NCI-H1436 (cell line): ENCODE measurements at places on chromosomes 2 and 18.
A peak's percentile ranks its signal among the peaks of the same experiment; 100 is the strongest.

GRCh38 chr18:44682871-44683221 is 2.2 kb downstream of the SETBP1 start:
- peak; percentile 16 for DNase-seq

GRCh38 chr2:69914164-69914949 is 552 bp upstream of the MXD1 start:
- DNase-seq = peak; percentile 100

- peak; percentile 96 for DNase-seq
Observed at GRCh38 chr2:170812710-170813600, 3.7 kb upstream of the GAD1 start.

- no peak for DNase-seq
Observed at GRCh38 chr2:241111440-241111805, 9.3 kb upstream of the MTERF4 start.

GRCh38 chr2:126663184-126663963 is 7.4 kb downstream of the GYPC start:
- DNase-seq = no peak

DNA sequence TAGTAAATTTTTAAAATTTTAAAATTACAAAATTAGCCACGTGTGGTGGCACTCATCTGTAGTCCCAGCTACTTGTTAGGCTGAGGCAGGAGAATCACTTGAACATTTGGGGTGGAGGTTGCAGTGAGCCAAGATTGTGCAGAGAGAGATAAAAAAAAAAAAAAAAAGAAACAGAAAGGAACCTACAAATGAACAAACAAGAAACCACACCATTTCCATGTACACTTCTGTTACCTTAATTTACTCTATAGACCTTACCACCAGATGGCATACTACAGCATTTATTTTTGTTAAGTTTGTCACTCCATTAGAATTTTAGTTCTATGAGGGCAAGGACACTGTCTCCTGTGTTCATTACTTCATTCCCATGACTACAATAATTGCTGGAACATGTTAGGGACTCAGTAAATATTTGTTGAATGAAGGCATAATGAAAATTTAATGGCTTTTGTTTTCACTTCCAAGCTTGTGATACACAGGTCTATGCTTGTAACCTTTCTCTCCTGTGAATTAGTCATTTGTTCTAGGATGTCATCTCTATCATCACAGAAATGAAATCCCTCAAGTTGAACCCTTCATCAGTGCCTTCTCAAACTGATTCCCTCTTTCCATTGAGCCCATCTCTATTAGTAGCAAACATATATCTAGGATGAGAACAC is 76.0 kb downstream of the ARHGAP15 start:
- DNase-seq = no peak

DNA sequence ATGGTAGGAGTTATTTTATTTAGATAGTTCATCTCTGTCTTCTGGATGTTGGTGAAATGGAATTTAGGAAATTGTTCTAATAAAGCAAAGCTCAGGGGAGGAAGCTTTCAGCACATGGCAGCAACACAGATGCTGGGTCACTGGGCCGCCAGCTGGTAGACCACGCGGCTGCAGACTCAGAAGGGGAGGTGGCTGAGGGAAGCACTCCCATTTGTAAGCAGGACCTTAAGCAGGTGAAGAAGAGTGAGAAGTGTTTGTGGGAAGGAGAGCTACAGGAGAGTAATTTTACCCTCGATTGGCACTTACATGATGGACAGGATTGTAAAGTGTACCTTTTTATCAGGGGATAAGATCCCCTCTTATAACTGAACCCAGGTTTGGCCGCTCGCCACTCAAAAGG is 24.4 kb downstream of the NMS start:
- DNase-seq = no peak

DNA sequence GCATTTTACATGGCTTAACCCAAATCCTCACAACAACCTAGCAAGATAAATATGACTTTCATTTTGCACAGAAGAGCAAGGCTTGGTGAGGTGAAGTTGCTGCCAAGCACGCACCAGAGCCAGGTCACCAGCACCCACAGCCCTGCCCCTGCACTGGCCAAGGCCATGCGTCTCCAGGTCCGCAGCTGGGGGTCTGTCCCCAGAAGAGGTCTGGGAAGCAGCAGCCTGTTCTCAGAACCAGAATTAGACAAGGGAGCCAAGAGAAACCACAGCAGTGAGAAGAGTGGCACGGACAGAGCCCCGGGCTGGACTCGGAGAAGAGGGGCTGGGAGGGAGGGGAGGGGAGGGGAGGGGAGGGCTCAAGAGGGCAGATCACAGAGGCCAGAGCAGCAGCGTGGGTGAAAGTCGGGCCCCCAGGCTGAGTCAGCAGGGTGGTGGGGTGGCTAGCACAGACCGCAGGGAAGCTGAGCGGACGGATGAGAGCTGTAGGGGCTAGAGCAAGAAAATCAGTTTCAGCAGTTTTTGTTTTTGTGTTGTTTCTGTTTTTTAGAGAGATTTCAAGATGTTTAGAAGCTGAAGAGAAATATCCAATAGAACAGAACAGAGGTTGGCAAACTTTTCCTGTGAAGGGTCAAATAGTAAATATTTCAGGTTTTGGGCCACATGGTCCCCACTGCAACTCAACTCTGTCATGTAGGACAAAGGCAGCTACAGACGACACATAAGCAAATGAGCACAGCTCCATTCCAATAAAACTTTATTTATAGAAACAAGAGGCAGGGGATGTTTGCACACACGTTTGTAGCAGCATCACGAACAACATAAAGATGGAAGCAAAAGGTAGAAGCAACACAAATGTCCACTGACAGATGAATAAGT is 7.4 kb upstream of the MTERF4 start:
- no peak for DNase-seq

- DNase-seq = no peak
Observed at GRCh38 chr2:149315461-149315860, 14.9 kb upstream of the LYPD6 start.

- DNase-seq = no peak
Observed at GRCh38 chr2:37782721-37783371, 111.4 kb upstream of the CDC42EP3 start.

DNA sequence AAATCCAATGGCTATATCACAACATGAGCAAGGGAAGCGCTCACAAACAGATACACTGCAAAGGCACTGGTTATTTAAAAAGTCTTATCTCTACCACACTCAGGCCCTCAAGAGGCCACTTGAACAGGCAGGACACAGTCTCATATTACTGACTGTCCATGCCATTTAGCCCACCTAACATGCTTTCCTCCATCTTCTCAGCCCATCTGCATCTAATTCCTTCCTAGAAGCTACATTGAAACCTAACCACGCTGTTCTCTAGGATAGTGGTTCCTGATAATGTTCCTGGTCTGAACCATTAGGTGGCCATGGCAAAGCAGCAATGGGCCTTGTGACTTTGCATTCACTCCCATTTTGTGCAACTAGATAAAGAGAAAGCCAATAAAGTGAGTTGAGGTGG is 22.5 kb upstream of the NEB start:
- DNase-seq = no peak

GRCh38 chr2:215141706-215142105 is 3.3 kb upstream of the ABCA12 start:
- no peak for DNase-seq

DNA sequence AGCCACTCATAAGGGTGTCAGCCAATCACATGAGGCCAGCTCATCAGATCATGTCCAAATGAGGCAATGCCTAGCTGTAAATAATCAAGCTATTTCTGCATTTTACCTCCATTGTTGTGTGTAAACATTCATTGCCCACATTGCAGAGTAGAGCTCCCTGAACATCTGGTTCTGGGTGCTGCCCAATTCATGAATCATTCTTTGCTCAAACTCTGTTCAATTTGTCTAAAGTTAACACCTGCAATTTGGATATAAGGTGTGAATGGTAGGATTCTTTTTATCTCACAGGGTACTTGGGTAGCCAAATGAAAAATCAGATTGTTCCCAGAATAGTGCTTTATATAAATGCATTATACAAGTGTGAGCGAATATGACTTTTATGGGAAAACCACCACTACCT is 345.5 kb upstream of the NT5C1B start:
- no peak for DNase-seq

DNA sequence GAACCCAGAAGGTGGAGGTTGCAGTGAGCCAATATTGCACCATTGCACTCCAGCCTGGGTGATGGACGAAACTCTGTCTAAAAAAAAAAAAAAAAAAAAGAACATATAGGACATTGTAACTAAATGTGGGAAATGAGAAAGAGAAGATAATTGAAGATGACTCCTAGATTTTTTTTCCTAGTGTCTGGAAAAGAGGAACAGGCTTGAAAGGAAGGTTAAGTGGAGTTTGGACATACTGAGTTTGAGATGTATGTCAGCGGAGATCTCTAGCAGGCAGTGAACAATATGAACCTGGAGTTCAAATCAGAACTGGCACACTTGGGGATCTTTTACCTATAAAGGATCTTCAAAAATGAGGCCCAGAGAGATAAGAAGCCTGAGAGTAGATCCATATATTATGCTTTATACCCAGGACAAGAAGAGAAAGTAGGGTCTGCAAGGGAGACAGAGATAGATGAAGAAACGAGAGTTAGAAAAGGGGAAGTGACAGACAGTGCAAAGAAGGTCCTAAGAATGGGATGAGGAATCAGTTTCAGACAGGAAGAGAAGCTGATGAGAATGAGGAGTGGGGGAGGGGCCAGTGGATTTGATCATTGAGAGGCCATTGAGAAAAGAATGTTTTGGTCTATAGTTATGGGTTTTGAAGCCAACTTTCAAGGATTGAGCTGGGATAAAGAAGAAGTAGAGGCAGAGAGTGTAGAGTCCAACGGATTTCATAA is 46.9 kb upstream of the CD28 start:
- no peak for DNase-seq

DNA sequence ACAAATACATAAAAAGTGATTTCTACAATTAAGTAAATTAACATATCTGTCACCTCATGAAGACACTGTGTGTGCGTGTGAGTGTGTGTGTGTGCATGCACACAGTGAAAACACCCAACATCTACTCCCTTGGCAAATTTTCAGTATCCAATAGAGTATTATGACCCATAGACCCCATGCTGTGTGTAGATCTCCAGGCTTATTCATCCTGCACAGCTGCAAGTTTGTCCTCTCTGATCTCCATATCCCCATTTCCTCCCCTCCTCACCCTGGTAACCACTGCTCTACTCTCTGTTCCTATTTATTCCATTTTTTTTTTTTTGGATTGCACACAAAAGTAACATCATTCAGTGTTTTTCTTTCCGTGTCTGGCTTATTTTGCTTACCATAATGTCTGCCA is 391.0 kb downstream of the SOX11 start:
- no peak for DNase-seq
